ENCODE measurements at places on chromosomes 5 and 9.
A peak's percentile ranks its signal among the peaks of the same experiment; 100 is the strongest.

GRCh38 chr5:161406880-161407279 is 139.6 kb downstream of the GABRB2 start:
- no peak for DNase-seq

DNA sequence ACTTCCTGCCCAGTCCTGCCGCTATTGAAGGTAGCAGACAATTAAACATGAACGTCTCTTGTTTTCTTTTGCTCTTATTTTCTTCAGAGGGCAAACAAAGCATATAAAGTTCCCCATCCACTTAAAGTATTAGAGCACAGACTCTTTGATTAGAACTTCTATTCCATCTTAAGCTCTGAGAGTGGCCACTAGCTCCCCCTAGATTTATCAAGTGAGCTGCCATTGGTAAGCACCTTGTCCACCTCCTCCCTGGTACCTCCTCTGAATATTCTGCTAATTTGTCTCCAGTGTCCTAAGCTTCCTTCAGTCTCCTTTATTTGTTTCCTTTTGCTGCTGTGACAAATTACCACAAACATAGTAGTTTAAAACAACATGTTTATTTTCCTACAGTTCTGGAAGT is 264.3 kb upstream of the KCNN2 start:
- DNase-seq: no peak

GRCh38 chr5:24606971-24607370 is 37.8 kb downstream of the CDH10 start:
- no peak for DNase-seq

DNA sequence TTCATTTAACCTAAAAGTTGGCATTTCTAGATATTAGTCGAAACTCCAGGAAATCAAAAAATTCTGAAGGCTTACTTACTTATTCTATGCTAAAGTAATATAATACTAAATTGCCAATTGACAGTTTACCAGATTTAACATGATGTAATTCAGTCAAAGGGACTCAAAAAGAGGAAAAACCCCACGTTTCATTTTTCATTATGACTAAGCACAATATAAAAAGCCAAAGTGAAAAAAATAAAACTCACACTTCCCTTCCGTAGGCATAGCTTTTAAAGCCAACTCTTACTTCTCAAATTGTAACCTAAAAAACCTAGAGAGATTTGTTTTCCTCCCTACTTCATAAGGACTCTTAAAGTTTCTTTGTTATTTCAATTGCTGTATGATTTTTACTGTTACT is 146.6 kb downstream of the RAPGEF6 start:
- DNase-seq: no peak

DNA sequence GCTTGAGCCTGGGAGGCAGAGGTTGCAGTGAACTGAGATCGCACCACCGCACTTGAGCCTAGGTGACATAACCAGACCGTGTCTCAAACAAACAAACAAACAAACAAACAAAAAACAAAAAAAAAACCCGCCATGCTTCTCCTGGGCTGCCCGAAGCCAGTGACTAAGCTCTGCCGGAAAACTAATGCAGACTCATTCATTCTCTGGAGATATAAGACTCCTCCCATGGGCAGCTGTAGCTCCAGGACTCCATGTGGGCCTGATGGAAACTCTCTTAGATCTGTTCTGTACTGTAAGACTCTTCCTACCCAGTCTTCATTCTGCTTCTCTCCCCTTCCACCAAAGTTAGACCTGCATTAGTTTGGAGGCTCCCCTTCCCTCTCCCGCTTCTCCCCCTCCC is 11.1 kb downstream of the GLDC start:
- no peak for DNase-seq

- DNase-seq: peak; percentile 67
Observed at GRCh38 chr5:93621327-93621798, 38.3 kb downstream of the NR2F1 start.

DNA sequence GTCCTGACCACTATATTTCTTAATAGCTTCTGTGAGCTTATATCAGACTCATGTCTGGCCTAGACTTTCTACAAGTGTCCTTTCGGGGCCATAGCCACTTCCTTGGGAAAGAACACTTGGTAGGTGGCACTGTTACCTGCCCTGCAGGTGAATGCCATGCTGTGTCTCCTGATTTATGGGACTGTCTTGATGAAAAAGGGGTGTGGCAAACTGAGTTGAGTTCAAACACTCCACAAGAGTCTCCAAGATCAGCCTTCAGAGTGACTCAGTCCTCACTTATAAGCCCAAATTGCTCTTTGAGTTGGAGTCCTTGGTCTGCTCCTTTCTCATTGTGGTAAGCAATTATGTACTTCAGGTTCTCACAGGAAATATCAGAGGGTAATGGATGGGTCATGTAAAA is 9.9 kb upstream of the ANKHD1 start:
- no peak for DNase-seq

DNA sequence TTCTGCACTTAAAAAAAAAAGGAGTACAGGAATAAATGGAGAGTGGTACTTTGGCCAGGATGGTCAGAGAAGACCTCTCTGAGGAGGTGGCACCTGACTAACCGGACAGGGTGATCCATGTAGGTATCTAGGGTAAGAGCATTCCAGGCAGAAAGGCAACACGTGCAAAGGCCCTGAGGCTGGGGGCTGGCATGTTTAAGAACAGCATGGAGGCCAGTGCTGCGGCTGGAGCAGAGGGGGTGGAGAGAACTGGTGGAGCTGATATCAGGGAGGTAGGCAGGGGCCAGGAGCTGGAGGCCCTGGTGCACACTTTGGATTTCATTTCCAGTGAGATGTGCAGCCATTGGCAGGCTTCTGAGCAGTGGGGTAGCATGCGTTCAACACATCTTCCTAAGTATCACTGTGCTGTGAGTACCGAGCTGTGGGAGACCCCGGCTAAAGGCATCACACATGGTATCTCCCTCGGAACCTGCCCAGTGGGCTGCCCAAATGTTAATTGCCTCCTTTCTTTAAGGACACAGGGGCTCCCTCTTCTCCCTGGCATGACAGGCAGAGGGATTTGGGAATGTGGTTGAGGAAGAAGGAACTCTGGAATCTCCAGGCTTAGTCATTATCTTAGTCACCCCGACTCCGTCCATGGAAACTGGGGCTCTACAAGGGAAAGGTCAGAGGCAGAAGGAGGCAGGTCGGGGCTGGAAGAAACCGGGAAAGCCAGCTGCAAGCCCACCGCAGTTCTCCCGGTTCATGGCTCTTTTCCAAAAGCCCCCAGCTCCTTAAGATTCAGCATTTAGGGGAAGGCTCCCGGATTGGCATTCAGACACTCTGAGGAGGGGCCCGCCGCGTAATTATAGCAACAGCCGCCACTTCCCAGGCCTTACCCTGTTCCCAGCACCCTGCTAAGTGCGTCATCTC is 18.6 kb downstream of the SLC6A7 start:
- DNase-seq: peak; percentile 78

DNA sequence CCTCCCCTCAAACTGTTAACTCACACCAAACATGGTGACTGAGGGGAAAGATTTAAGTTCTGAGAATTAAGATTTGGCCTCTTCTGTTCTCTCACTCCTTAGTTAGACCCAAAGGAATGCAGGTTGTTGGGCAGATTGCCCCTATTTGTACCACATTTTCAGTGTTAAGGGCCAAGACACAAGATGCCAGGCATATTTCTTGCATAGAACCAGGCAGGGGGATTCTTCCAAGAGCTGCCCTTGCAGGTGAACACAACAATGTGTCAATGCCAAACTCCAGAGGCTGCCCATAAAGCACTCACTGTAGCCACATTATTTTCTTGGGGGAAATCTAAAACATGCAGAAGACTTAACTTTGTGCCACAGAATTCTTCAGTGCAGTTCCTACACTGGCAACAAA is 14.7 kb downstream of the MPDZ start:
- DNase-seq: peak; percentile 20

- no peak for DNase-seq
Observed at GRCh38 chr5:59362438-59362837, 531.1 kb downstream of the PDE4D start.

- DNase-seq: no peak
Observed at GRCh38 chr5:125719681-125720347, 703.4 kb upstream of the GRAMD2B start.

DNA sequence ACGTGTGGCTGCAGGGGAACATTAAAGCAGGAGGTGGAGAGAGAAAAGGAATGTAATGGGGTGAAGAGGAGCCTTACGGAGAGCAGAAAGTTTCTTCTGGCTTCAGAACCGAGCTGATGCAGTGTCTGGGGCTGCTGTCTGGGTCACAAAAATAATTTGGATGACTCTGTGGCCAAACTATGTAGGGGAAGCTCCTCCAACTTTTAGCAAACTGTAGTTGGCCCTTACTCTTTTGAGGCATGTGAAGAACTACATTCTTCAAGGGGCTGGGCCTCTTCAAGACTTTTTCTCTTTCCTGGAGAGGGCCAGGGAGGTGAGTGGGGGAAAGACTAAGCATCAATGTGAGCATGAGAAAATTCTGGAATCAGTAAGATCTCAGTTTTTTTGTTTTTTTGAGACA is 31.9 kb upstream of the SPARC start:
- DNase-seq: peak; percentile 79

- DNase-seq: no peak
Observed at GRCh38 chr5:74655206-74655605, 14.7 kb upstream of the ENC1 start.

GRCh38 chr9:107020040-107020530 is 157.1 kb downstream of the ZNF462 start:
- DNase-seq: peak; percentile 87

- DNase-seq: peak; percentile 19
Observed at GRCh38 chr5:84437673-84438315, 53.1 kb upstream of the EDIL3 start.

DNA sequence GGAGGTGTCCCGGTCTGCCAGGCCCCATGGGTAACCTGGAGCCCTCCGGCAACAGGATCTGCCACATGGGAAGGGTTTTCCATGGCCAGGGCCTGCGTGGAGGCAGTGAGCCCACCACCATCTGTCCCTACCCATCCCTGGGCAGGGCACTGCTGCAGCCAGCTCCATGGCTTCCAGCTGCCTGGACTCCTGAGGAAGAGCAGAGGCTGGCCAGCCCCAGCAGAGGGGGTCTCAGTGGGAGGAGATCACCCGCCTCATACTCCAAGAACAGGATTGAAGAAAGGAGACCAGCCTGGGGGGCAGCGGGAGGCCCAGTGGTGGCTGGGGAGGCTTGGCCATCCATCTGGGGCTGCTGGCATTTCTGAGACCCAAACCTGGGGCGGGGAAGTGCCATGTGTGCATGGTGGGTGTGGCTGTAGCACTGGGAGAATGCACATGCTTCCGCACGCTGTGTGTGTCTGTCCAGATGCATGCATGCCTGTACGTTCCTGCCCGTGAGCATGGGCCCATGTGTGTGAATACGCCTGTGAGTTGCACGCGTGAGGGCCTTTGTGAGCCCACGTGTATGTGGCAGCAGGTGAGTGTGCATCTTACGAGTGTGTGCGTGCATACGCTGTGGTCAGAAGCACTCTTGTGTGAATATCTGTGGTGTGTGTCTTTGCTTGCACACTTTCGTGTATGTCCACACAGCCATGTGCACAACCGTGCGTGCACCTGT is 78.5 kb downstream of the LMX1B start:
- no peak for DNase-seq

- peak; percentile 34 for DNase-seq
Observed at GRCh38 chr9:33236571-33236970, 3.4 kb upstream of the SPINK4 start.

- peak; percentile 89 for DNase-seq
Observed at GRCh38 chr9:21965401-21965951, 28.7 kb downstream of the CDKN2A start.

- no peak for DNase-seq
Observed at GRCh38 chr5:177430972-177431316, 4.5 kb downstream of the GRK6 start.

DNA sequence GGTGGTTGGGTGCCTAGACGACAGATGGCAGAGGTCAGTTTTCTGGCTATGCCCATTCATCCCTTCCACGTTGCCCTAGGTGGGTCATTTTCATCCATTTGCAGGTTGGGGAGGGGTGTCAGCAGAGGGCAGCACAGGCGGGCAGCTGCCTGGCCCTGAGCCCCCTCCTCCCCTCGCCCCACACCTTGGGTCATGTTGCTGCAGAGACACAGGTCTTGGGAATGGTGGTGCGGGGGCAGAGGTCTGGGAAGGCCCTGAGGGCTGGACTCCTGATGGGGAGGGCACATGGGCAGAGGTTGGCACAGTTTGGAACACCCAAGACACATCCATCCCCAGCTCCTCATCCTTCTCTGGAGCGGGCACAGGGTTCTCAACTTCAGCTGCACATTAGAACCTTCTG is 103.2 kb upstream of the LMX1B start:
- DNase-seq: no peak

- DNase-seq: no peak
Observed at GRCh38 chr5:73989956-73990355, 364.0 kb downstream of the ARHGEF28 start.

DNA sequence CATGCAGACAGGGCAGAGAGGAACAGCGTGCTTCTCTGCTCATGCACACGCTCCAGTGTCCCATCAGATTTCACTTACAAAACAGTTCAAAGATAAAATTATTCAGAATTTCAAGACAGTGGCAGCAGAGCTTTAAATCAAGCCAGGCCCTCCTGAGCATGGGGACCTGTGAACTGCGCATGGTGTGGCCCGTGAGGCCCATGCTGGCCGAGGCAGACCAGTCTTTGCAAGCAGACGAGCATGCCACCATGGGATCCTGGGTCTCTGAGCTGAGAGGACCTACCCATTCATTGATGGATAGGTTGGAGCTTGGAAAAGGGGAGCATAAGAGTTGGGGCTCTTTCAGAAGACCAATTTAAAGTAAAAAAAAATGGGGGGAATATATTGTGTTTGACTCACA is 35.0 kb upstream of the SAP30L start:
- DNase-seq: no peak

- no peak for DNase-seq
Observed at GRCh38 chr9:21685502-21685901, 116.9 kb upstream of the MTAP start.

GRCh38 chr9:36282275-36282674 is 24.0 kb upstream of the GNE start:
- no peak for DNase-seq

- DNase-seq: no peak
Observed at GRCh38 chr9:80797831-80798688, 891.3 kb downstream of the TLE1 start.

DNA sequence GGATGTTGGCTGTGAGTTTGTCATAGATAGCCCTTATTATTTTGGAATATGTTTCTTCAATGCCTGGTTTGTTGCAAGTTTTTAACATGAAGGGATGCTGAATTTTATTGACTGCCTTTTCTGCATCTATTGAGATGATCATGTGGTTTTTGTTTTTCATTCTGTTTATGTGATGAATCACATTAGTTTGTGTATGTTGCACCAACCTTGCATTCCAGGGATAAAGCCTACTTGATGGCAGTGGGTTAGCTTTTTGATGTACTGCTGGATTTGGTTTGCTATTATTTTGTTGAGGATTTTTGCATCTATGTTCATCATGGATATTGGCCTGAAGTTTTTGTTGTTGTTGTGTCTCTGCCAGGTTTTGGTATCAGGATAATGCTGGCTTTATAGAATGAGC is 225.6 kb downstream of the PCSK1 start:
- DNase-seq: no peak

GRCh38 chr5:29950416-29951145 is 1242.9 kb upstream of the CDH6 start:
- no peak for DNase-seq

GRCh38 chr5:111976705-111977435 is 219.9 kb upstream of the NREP start:
- DNase-seq: peak; percentile 28
